ENCODE measurements at places on chromosomes 1 and 21.

- no peak for DNase-seq
Observed at GRCh38 chr1:173823781-173824314, 625 bp upstream of the DARS2 start.

DNA sequence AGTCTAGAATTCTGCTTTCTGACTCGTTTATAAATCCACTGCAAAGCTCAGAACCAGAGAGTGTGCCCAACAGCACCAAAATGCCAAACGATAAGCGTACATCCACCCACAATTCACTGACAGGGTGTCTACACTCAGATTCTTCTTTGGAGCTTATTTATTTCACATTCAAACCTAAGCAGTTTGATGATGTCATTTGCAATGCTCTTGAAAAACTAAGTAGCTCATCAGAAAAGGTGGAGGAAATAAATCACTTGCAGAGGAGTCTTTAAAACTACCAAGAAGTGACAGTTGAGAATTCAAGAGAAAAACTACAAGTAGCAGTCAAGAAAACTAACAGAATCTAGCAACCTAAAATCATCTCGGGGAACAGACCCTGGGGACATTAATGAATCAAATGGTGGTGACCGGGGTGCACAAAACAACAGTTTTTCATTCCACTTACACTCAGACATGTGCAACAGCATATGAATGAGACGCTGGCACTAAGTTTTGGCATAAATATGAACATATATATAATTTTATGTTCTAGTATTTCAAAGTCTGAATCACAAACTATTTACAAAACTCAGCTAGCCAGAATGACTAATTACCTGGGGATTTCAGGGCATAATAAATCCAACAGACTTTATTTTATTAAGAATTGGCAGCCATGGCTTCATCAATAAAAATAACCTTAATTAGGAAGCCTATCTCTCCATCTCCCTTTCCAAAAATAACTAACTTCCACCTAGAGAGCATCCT, 119.4 kb downstream of the SIPA1L2 start:
- DNase-seq, result no peak

- DNase-seq, result no peak
Observed at GRCh38 chr1:59730302-59730701, 84.4 kb upstream of the HOOK1 start.

GRCh38 chr1:72115290-72115689, 167.0 kb downstream of the NEGR1 start:
- DNase-seq, result no peak

DNA sequence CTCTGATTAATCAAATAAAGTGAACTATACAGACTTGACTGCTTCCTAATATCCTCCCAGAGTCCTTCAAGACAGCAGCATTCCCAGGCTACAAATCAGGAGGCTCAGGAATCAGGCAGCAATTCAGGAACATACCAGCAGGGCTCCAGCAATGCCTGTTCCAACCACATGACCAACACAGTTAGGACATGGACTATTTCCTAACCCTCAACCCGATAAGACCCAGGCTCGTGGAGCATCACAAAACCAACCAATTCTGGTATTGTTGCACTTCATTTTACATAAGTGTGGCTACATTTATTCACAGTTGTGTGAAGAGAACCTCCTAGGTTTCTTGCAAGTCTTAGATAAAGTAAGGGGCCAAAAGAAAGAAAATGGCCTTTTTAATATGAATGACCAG, 546.2 kb upstream of the ADGRL2 start:
- no peak for DNase-seq

GRCh38 chr1:20052386-20052785, 17.6 kb upstream of the PLA2G5 start:
- DNase-seq, result no peak

DNA sequence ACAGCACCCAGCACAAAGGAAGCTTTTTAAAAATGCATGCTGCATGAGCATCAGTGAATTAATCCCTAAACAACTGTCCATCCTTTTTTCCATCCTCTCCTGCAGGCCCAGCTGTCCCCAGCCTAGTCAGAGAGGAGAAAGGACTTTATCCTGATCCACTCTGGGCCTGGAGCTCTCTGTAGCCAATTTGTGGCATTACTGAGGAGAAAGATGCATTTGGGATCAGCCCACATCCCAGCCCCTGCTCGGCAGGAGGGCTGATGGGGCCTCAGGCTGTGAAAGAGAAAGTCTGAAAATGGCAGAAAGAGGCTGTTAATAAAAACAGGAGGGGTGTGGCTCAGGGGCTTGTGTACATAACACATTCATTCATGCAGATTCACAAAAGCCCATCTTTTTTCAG, 37.5 kb upstream of the ATP2B4 start:
- no peak for DNase-seq

- no peak for DNase-seq
Observed at GRCh38 chr1:96772972-96773371, 51.4 kb downstream of the PTBP2 start.

GRCh38 chr1:236854605-236854983, 59.5 kb downstream of the MTR start:
- DNase-seq, result no peak

GRCh38 chr1:231611111-231611510, 15.5 kb upstream of the DISC1 start:
- no peak for DNase-seq

DNA sequence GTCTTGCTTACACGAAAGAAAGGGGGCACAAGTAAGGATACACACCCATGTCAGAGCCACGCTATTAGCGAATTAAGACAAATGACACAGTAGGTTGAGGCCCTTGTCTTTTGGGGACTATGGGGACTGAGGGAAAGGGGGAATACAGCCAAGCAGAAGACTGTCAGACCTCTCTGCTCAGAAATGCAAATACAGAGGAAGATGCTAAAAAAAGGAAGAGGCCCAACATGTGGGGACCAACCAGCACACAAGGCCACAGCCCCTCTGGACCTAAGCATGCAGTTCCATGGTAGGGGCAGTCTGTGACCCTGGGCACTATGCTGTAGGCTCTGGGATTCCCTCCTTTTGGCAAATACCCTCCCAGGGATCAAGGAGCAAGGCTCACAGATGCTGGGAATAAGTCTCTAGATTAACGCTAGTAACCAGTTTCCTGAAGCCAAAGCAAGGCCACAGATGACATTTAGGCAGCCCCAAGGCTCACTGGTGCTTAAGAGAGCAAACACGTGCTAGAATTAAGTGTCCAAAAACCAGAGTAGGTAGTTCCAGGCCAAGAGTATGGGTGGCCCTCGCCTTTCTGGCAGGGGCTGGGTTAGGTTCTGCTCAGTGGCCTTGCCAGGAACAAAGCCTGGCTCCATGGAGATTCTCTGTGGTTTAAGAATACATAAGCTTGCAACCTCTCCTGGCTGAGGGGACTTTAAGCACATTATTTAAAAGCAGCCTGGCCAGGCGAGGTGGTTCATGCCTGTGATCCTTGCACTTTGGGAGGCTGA, 38.2 kb downstream of the RABIF start:
- DNase-seq, result no peak

DNA sequence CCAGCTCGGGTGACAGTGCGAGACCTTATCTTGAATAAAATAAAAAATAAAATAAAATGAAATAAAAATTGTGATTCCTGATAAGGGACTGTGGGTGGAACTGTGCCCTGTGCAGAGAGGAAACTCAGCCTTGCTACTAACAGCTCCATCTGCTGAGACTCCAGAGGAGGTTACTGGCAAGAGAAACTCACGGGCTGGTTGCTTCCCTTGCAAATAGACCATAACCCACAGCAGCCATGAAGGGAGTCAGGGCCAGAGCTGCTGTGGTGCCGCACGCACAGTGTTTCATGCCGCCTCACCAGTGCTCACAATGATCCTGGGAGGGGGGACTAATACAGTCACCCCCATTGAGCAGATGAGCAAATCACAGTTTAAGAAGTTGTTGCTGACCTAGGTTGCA, 13.7 kb downstream of the ZBTB17 start:
- DNase-seq, result no peak

- DNase-seq, result no peak
Observed at GRCh38 chr1:162224267-162224666, 152.4 kb downstream of the SPATA46 start.

GRCh38 chr1:3463013-3463385, 8.5 kb downstream of the ARHGEF16 start:
- no peak for DNase-seq

GRCh38 chr1:64363111-64363510, 106.8 kb upstream of the CACHD1 start:
- no peak for DNase-seq
